Stimulated activated CD4-positive, alpha-beta T cell treated with anti-CD3 and anti-CD28 coated beads, Interleukin-4, amount 100 ng/mL, for 24 hours (primary cell): ENCODE measurements at places on chromosomes 5 and 9.
A peak's percentile ranks its signal among the peaks of the same experiment; 100 is the strongest.

GRCh38 chr9:93225417-93225816 is 41.5 kb downstream of the WNK2 start:
- no peak for DNase-seq

GRCh38 chr9:128701227-128701854 is 962 bp upstream of the PKN3 start:
- no peak for DNase-seq

- no peak for DNase-seq
Observed at GRCh38 chr9:33190021-33190705, 23.0 kb upstream of the B4GALT1 start.

DNA sequence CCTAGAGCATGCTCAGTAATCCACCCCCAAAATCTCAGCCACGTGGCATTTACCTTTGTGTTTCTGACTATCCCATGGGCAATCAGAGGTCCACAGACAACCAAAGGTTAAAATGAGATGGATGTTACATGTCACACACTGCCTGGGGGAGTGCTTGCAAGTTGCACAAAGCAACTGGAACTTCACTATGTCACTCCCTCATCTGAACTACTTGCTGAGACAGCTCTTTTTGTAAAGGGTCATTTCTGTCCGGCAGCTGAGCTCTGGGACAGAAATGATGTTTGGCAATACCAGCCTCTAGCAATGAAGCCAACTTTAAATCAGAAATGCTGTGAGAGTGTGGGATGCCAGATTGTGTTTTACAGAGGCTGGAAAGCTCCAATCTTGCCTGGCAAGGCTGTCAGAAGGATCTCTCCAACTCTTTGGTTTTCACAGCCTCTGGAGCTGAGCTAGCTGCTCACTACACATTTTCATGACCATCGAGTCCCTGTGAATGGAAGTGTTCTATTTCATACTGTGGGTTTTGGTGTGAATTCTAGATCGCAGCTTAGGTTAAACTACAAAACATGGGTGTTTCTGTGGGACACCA is 66.3 kb upstream of the TMEM215 start:
- DNase-seq = no peak

DNA sequence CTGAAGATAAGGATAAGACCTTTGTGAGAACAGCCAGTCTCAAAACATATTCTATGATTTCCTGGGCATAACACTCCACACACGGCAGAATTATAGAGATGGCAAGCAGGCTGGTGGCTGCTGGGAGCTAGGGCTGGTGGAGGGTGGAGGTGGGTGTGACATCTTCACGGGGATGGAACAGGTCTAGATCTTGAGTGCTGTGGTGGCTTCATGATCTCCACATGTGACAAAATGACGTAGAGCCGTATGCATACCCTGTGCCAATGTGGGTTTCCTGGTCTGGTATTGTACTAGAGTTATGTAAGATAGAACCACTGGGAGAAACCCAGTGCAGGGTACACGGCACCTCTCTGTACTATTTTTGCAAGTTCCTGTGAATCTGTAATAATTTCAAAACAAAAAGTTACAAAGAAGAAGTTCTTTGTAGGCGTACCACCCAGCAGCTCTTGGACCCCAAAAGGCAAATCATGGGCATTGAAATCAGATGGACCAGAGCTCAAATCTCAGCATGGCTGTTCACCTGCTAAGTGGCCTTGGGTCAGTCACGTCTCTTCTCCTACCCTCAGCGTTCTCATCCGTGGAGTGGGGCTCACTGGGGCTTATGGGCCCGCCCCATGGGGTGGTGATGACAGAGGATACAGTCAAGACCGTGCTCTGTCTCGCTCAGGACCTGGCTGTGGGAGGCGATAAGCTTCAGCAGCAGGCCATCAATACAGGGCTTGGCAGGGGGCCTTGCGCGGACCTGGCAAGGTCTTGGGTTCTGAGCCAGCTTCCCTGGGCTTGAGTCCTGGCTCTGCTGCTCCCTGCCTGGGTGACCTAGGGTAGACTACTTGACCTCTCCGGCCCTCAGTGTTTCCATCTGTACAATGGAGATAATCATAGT is 74.7 kb upstream of the UNC5A start:
- DNase-seq = no peak

- no peak for DNase-seq
Observed at GRCh38 chr5:10619649-10620048, 55.8 kb downstream of the ANKRD33B start.

DNA sequence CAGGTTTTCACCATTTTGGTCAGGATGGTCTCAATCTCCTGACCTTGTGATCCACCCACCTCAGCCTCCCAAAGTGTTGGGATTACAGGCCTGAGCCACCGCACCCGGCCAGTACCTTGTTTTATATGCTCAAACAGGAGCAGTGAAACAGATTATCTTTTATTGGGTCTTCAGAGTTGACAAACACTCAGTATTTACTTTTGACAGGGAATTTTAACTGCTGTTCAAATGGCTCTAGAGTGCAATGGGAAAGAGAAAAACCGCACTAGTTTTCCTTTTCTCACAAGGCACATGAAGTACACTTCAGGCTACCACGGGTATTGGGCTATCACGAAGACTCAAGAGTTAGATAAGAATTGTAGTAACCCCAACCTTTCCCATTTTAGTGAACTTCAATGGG is 471.9 kb upstream of the DAB2 start:
- DNase-seq = no peak

DNA sequence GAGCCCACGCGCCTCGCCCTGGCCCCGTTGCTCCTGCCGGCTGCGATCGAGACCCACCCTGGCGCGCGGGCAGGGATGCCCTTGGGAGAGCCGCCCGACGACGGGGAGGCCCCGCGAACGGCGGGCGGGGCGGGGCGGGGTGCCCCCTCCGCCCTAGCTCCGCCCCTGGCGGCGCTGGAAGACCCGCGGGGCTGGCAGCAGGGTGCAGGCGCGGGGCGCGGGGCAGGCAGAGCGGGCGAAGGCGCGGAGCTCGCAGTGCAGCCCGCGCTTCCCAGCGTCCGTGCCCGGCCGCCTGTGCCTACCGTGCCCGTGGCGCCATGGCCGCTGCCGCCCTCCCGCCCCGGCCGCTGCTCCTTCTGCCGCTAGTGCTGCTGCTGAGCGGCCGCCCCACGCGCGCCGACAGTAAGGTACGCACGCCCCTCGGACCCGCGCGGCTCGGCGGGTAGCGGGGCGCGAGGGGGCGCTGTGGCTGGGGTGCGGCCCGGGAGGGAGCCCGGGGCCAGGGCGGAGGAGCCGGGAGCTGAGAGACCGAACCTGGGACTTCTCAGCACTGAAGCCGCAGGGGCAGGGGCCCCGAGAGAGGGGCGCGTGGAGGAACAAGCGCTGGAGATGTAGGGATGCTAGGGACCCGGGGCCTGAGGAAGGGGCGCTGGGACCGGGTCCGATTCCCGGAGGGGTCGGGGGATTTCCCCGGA is at the start of gene OLFML2A:
OLFML2A (plus strand) TSS at position 180 of the 695 bp plus-strand sequence; CDS start at position 318, 138 bp downstream.
- DNase-seq = peak; percentile 10

DNA sequence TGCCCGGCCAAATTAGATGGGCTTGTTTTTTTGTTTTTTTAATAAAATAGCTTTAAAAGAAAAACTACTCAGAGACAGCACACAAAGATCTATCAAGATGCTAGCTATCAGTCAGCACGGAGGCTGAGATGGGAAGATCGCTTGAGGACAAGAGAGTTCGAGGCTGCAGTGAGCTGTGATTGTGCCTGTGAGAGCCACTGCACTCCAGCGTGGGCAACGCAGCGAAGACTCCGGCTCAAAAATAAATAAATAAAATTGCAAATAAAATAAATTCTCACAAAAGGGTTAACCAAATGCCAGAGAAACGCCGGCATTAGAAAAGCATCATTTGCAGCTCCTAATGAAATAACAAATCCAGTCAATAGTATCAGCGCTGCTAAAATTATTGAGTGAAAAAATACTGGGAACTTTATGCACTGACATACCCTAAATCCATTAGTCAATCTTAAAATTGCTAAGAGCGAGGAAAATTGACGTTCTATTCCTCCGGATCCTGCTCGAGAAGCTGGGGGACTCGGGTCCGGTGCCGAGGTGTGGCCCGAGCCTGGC is 681 bp downstream of the CPLANE1 start:
- no peak for DNase-seq

- no peak for DNase-seq
Observed at GRCh38 chr9:35789541-35789940, 1.9 kb upstream of the NPR2 start.

GRCh38 chr5:94660506-94660905 is 42.0 kb downstream of the SLF1 start:
- no peak for DNase-seq

DNA sequence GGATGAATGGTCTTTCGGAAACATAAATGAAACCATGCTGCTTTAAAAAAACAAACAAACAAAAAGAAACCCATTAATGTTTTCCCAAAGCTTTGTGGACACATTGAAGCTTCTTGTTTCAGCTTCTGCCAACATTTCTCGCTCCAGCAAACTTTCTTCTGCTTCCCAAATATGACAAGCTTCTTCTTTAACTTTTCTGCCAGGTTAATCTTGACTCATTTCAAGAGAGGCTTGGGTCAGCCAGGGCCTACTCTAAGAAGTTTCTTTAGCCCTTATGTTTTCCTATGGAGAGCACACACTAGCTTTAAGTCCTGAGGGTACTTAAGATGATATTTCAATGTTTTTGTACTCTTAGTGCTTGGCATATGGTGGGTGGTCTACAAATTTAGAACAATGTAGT is 6.1 kb downstream of the ANXA1 start:
- no peak for DNase-seq

DNA sequence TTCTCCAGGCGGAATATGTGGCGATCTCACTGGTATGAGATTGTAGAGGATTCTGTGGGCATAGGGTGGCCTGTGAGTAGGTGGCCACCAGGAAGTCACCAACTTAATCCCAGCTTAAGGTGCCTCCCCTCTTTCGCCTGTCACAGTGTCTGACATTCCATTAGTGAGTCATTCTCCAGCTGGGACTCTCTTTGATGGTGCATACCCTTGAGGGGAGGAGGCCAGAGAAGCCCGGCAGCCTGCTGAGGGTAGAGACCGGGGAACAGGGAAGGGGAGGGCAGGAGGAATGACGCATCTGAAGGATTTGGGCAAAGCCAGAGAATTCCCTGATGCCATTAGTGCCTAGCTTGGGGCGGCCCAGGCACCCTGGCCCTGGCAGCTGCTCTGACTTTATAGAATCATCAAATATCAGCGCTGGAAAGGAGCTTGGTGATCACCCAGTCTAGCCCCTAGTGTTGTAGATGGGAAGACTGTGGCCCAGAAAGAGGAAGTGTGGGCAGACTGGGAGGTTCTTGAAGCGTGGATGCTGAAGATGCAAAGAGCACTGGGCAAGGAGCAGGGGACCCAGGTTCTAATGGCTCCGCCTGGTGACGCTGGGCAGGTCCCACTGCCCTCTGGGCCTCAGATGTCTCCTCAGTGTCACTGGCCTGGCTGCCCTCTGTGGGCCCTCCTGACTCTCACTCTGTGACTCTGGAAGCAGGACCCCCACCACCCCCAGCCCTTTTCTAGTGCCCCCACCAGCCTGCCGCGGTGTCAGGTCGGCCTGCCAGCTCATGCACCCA is 41.4 kb downstream of the DAB2IP start:
- no peak for DNase-seq

DNA sequence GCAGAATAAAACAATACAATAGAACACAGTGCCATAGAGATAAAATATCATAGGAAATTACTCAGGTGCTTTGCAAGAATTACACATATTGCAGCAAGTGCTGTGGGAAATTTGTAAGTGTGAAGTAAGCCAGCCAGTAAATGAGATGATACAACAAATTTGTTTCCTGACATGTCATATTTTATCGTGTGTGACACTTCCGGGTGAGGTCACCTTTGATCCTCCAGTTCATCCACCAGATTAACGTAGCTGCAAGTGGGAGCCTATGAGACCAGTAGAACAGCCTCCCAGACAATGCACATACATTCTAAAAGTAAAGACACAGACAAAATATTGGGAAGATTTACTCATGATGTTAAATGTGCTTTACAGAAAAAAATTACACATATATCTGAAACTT is 72.2 kb downstream of the PRDM9 start:
- no peak for DNase-seq

- DNase-seq = no peak
Observed at GRCh38 chr5:33886283-33886682, 5.5 kb downstream of the ADAMTS12 start.

DNA sequence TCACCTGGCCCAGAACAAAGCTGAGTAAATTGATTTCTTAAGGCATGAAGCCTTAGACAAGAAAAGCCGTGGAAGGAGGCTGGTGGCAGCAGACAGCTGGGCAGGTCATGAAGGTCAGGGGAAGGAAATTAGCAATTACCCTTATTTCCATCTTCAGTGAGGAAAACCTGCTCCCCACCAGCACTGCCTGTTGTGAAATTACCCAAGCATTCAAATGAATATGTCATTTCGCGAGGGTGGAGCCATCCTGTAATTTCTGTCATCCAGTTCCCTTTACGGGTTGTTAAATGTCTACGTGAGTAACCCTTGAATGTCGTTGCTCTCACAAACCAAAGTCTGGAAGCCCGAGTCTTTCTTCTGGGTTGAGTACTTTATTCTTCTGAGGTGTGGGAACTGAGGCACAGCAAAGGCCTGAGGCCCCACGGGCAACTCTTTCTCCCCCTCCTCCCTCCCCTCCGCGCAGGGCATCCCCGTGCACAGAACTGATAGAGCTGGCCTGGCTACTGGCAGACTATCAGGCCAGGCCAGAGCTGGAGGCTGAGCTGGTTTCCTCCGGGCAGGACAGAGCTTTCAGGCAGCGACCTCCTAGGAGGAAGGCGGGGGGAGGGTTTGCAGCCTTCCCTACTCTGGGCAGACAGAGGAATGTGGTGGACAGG is 22.0 kb upstream of the AK3 start:
- DNase-seq = no peak

- DNase-seq = no peak
Observed at GRCh38 chr9:37559125-37559524, 17.1 kb downstream of the FBXO10 start.

GRCh38 chr5:63596254-63596653 is 366.0 kb downstream of the HTR1A start:
- DNase-seq = no peak

- no peak for DNase-seq
Observed at GRCh38 chr9:16868701-16869100, 1.8 kb downstream of the BNC2 start.

DNA sequence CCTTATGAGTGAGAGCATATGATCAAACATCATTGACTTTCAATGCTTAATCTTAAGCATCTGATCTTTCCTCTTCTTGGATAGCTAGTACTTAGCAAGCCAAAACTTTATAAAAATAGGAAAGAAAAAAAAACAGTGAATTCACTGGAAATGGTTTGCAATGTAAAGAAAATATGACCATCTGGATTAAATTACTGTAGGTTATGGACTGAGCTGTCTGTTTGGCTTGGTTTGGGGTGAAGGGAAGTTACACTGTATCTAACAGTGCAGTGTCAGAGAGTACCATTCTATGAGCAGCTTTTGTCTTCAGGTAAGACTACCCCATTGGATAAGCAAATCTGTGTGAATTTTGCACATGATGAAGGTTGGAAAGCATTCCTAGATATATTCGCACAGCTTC is 151.4 kb downstream of the TLE1 start:
- DNase-seq = no peak

GRCh38 chr5:88889189-88890069 is 6.4 kb upstream of the MEF2C start:
- DNase-seq = no peak

GRCh38 chr5:145908206-145908960 is 28.0 kb upstream of the SH3RF2 start:
- no peak for DNase-seq
